ENCODE measurements at places on chromosomes 13 and 19. TPM values are rescaled to one million over a fixed set of nuclear protein-coding genes. Genes with fewer than 3 reads are reported as not detected.

DNA sequence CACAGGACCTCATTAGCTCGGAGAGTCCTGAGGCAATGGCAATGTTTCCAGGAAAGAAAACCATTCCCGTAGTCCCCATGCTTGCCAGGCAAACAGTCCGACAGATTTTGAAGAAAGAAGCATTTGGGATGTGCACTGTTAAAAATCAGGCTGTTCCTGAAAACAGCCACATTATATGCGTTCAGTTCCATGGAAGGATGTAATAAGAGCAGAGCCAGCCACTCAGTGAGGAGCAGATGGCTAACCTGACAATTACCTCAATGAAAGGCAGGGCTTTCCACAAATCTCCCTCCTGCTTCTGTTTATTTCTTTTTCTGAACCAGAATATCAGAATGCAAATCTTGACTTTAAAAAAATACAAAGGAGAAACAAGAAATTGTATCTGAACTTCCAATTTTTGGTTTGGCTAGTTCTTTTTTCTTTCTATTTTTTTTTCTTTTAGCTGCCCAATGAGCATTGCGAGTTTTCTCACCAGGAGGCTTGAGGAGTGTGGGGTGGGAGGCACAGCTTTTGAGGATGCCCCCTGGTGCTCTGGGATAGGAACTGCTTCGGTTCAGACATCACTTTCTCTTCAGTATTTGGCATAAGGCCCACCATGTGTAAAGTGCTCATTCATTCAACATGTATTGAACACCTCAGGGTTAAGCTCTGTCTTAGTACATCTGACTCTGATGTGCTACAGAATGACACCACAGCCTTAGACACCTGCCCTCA lies 124.2 kb downstream of the TBC1D4 start:
- no peak for DNase-seq

DNA sequence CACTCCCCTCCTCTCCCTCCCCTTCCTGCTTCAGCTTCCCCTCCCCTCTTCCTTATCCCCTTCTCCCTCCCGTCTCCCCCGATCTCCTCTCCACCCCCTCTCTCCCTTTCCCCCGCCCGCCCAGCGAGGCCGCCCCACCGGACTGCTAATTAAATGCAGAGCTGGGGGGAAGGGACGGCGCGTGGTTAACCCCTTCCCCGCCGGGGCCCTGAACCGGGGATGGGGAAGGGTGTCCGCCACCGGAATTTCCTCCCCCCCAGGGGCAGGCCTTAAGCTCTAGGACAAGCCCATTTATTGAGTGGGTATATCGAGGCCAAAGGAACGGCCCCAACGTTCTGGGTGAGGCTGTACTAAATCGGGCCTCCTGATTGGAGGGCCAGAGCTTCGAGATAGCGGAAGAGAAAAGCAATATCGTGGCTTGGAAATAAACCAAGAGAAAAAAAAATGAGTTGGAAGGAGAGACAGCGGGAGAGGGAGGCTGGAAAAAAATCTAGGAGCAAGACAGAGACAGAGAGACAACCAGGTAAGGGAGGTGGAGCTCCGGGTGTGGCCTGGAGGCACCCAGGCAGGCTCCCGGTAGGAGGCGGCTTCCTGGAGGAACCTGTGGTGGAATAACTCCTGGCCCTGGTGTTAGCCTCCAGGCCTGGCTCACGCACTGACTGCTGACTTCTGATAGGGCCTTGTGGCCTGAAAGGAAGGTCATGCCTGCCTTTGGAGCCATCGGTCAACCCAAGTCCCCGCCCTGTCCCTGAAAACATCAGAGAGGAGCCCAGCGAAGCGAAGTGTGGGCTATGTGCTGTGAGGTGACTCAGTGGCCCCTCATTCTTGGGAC lies 11.6 kb upstream of the JUND start:
- no peak for DNase-seq

DNA sequence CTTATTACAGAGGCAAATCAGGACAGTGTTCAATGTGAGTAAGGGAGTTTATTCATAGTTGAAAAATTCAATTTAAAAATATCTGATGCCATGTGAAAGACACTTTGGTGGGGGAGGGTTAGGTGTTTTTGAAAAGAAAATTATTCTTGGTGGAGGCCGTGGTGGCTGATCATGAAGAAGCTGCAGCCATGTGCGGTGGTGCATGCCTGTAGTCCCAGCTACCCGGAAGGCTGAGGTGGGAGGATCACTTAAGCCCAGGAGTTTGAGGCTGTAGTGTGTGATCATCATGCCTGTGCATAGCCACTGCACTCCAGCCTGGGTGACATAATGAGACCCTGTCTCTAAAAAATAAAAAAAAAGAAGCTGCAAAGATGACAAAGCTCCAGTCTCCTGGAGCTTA lies 28.6 kb downstream of the WDFY2 start:
- DNase-seq: no peak

DNA sequence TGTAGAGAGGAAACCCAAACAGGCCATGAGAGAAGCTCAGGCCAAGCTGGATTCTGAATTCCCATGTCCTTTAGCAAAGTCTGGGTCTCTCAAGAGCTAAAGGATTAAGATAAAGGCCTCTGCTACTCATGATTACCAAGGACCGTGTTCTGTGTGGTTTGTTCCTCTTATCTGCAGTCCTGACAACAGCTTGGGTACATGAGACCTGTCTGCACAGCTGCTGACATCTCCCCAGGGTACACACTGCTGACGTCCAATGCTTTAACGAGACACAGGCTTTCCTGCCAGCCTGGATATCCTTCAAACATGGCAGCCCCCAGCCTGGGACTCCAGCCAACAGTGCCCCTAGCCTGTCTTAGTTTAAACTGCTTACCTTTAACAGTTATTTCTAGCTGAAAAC lies 211.0 kb downstream of the SLC7A1 start:
- DNase-seq: no peak

- no peak for DNase-seq
Measured at GRCh38 chr13:30204564-30204963, 102.8 kb downstream of the KATNAL1 start.

- DNase-seq: no peak
Measured at GRCh38 chr19:15105044-15105443, 2.2 kb upstream of the SYDE1 start.

The NLRP5 gene
- total RNA-seq: not detected

All from esophagus muscularis mucosa (tissue), 4 donors.